Eye (tissue), 1 donor: ENCODE measurements at places on chromosomes 6 and 20.

DNA sequence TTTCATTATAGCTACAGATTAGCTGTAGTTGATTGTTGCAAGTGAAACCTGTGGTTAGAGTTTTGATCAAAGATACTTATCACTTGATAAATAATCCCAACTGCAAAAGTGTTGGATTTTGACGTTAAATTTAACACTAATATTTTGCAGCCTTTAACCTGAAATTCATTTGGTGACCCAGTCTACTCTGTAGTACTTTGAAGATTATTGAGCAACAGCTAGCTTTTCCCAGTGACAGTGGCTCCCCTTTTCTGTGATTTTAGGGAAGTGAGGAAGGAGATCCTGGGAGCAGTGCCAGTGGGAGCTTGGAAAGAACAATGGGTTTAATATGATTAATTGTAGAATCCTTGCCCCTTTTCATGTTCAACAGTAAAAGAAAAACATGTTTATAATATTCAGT, 76.9 kb downstream of the NCOA3 start:
- DNase-seq = no peak

DNA sequence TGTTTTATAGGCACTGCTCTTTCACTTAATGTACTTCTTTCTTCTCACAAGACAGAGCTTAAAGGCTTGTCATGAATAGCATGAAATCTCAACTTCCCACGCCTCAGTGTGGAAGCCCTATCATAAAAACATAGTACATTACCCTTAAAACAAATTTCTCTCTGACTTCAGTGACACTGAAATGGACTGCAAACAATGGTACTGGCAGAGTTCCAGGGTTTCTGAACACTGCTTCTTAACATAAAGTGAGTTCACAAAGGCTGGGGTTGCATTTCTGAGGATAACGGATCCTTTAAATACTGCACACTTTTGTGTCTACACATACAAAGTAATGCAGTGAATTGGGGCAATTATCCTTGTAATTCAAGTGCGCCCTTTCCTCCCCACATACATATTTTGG, 32.3 kb upstream of the PLEKHG1 start:
- DNase-seq = peak; percentile 53

DNA sequence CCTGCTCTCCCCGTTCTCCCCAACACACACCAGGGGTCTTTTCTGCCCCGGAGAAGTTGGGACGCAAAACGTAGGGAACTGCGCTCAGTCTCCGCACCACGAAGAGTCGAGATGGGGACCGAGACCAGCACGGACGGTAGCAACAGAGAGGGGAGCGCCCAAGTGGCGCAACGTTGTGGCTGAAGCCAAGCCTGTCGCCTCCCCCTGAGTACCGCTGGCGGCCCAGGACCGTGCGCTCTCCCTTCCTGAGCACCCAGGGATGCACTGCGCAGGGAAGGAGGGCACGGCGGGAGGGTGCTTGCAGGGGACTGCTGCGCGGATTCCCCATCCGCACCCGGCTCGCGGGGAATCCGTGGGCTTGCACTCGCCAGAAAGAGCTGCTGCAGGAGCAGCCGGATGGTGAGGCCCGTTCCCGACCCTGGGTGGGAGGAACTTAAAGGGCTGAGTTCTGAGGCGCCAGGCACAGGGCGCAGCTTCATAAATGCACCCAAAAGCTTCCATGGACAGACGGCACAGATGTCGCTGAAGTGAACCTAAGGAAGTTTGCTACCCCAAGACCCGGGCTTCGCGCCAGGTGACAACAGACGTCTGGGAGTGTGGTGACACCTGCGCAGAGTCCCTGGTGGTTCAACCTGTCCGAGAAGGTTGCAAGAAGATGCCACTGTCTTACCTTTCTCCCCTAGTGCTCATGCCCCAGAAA, 178.7 kb downstream of the TBXT start:
- DNase-seq = peak; percentile 64

GRCh38 chr6:27176523-27177484, 70.7 kb upstream of the PRSS16 start:
- peak; percentile 92 for DNase-seq

- no peak for DNase-seq
Observed at GRCh38 chr20:44616604-44616964, 34.2 kb downstream of the PKIG start.

DNA sequence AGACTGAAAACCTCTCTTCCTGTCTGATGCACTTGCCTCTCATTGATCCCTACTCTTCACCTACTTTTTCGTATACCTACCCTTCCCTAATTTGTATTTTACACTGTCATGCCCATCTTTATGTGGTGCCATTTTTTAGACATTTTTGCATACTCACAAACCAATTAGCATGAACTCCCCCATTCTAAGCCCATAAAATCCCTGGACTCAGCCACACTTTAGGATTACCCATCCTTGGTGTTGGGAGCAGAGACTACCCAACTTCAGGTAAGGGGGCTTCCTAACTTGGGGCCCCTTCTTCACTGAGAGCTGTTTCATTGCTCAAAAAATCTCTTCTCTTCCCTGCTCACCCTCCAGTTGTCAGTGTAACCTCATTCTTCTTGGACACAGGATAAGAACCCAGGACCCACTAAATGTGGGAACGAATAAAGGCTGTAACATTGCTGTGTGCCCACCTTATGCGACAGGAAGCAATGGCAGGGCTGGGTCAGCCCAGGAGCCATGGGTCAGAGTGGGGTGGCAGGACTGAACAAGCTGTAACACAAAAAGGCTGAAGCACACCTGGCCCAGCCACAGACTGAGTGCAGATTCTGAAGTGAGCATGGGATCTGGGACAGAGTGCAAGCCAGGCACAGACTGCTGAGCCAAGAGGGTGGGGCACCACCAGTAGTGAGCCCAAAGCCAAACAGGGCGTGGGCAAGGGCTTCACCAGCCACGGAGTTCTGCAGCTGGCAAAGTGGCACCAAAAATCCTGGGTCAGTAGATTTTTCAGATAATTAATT, 789.1 kb upstream of the HS3ST5 start:
- DNase-seq = no peak

- DNase-seq = peak; percentile 89
Observed at GRCh38 chr6:75283907-75284631, 523 bp downstream of the TMEM30A start.

- DNase-seq = no peak
Observed at GRCh38 chr6:103183831-103184411, 1675.8 kb downstream of the HACE1 start.

DNA sequence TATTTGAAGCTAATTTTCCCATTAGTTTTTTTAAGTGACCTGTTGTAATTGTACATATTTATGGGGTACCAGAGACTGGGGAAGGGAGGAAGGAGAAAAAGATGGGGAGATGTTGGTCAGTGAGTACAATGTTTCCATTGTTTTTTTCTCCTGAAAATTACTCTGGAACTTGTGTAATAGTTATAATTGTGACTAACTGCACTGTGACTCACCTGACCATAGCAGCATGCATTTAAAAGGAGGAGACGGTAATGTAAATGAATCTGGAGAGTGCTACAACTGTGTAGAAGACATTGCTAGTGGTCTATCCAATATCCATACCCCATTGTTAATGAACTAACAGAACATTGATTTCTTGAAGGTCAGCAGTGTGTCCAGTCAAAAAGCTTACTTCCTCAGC, 133.4 kb downstream of the RFPL4B start:
- no peak for DNase-seq

DNA sequence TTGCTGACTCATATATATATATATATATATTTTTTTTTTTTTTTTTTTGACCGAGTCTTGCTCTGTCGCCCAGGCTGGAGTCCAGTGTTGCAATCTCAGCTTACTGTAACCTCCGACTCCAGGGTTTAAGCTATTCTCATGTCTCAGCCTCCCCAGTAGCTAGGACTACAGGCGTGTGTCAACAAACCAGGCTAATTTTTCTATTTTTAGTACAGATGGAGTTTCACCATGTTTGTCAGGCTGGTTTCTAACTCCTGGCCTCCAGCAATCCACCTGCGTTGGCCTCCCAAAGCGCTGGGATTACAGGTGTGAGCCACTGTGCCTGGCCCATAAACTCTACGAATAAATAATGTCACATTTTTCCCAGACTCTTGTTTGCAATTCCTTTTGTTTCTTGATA, 4.8 kb downstream of the LRP11 start:
- peak; percentile 8 for DNase-seq

DNA sequence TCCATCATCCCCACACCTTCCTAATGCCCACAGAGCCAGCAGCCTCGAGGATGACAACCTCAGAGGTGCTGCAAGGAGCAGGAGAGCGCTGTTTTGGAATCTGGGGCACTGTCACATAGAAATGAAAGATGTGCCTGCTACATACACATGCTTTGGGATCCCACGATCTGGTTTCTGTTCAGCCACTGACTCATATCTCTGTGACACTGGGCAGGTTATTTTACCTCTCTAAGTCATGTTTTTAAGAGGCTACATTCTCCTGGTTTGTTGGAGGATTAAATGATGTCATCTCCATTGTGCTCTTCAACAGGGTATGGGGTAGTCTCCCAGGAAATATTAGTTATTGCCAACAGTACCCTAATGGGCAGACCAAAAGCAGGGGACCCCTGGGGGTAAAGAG, 32.6 kb upstream of the TAB2 start:
- DNase-seq = no peak

GRCh38 chr6:73870907-73871306, 174.9 kb downstream of the CD109 start:
- DNase-seq = no peak

DNA sequence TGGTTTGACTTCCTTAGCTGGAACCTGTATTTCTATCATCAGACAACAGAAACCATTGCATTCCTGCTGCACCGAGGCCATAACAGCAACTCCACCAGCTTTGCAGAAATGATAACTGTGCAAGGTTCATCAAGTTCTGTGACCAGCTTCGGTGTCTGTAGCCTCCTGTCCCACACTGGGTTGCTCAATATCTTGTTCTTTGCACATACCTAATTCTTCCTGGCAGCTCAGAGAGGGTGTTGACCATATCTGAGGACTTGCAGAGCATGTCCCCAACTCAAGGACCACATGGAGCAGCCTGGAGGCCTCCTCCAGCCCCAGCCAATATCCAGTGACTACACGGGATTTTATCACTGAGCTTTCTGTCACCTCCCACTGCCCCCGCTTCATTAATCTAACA, 59.3 kb upstream of the SCAF8 start:
- no peak for DNase-seq

DNA sequence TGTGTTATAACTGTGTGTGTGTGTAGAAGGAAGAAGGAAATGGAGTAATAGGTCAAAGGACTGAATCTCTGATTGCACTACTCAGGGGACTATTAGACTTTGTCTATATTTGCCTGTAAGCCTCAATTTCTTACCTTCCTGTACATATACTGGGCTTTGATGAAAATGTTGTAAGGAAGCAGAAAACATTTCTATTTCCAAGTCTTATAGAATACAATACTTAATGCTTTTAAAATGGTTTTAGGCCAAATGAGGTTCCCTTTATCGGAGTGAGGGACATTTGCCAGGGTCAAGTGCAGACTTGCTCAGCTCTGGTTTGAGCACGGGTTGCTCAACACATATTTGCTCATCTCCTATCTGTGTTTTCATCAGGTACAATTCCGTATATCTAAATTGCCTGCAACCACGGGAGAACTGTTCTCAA, 28.3 kb downstream of the MEP1A start:
- peak; percentile 1 for DNase-seq

DNA sequence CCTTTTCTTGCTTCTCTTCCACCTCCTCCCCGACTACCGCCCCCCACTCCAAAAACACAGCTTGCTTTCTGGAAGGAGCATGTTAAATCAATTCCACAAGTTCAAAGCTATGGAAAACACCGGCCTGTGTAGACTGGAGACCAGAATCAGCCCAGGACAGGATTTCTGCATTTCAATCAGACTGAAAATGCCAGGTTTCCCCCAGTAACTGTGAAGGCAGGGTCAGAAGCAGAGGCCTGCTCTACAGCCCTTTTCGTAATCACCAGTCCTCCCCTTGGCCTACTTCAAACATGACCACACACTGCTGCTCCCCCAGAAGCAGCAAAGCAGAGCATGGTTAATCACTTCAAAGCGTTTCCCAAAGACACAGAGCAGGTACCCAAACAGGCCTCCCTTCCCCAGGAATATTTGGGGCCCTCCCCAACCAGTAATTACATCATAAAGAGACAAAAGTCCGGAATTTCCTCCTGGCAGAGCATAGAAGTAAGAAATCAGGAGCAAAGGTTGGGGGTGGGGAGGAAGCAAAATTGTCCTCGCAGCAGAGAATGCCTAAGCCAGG, 38.4 kb downstream of the ZMYND8 start:
- DNase-seq = peak; percentile 82

DNA sequence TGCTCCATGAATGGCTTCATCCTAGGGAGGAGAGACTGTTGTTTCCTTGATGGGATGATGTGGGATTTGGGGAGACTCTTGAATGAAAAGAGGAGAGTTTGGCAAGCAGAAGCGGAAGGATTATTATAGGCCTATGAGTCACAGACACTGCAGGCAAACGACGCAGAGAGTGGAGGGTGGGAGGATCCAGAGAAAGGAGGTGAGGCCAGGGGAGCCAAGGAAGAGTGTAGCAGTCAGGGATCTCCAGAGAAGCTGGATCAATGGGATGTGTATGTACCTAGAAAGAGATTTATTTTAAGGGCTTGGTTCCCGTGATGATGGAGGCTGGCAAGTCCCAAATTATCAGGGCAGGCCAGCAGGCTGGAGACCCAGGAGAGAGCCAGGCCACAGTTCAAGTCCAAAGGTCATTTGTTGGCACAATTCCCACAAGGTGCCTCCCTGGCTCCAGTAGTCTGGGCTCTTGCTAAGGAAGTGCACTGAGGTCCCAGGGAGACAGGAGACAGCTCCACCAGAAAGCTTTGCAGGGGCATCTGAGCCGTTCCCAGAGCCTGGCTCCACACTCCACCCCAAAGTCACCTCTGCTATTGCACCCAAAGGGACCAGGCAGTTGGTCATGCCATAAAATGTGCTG, 76.0 kb downstream of the ADTRP start:
- DNase-seq = no peak

- DNase-seq = peak; percentile 65
Observed at GRCh38 chr6:64538722-64539121, 903.1 kb downstream of the PHF3 start.

- DNase-seq = no peak
Observed at GRCh38 chr20:32441638-32442037, 83.5 kb downstream of the ASXL1 start.

GRCh38 chr6:11246722-11247121, 14.3 kb upstream of the NEDD9 start:
- no peak for DNase-seq

DNA sequence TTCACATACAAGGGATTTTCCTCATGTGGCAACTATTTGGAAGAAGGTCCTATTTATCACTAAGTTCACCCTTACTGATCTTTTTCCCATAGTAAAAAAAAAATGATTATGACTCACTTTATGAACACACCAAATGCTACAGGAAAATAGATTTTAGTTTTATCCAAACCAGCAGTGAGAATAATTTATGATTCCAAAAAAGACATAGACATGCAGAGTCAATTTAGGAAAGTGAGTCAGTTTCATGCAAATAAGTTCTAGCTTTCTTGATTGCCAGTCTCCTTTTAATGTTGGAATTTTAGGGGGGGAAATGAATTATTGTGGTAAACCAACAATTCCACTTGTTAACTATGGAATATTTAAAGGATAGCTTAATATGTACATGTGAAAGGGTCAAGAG, 64.0 kb upstream of the RNF146 start:
- DNase-seq = no peak

GRCh38 chr20:24253321-24253720, 216.1 kb upstream of the SYNDIG1 start:
- DNase-seq = no peak
